ENCODE measurements at places on chromosomes 16 and 17.
A peak's percentile ranks its signal among the peaks of the same experiment; 100 is the strongest.

DNA sequence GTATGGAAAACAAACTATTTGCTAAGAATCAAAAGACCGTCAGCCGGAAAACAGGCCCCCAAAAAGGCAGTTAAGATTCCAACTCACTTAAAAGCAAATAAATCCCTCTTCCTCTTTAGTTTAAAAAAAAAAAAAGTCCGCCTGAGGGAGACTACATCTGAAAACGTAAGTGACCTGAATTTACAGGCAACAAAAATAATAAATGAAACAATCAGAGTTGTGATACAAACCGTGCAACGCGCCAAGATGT lies 1.1 kb downstream of the KANSL1 start:
- no peak for DNase-seq

DNA sequence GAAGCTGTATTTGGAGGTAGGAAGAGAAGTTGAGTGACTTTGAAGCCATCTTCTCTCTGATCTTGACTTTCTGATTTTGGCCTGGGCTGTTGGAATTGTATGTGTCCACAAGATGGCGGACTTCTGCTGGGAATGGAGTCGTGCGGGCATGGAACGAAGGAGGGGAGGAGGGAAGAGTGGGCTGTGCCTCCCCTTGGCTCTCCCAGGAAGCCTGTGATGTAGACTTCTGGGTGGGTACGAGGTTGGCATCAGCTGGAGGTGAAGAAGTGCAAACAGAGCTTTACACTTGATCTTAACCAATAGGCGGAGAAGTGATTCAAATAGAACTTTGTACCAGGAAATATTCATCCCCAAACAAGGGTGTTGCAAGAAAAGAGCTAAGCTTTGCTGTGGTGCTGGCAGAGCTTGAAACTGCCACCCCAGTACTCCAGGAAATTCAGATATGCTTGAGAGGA lies 7.4 kb upstream of the TMEM220 start:
- DNase-seq: peak; percentile 36

- no peak for DNase-seq
These were observed 7.8 kb downstream of the ODAD4 start for GRCh38 chr17:41937970-41938954.

DNA sequence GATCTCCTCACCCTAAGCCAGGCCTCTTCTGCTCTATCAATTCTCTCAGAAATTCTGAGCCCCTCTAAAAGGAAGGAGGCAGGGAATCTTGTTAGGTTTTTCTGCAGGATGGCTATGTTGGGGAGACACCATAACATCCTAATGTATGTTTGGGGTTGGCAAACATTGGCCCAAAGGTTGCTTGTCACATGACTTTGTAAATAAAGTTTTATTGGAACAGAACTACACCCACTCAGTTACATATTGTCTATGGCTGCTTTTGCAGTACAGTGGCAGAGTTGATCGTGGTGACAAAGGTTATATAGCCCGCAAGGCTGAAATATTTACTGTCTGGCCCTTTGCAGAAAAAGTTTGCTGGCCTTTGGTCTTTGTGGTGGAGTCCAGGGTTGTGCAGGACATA lies 409.4 kb downstream of the XYLT1 start:
- no peak for DNase-seq

- DNase-seq: peak; percentile 30
These were observed 4.3 kb downstream of the MT1H start for GRCh38 chr16:56673921-56674320.

GRCh38 chr16:56591377-56592060 lies 2.2 kb downstream of the MT3 start:
- DNase-seq: no peak

DNA sequence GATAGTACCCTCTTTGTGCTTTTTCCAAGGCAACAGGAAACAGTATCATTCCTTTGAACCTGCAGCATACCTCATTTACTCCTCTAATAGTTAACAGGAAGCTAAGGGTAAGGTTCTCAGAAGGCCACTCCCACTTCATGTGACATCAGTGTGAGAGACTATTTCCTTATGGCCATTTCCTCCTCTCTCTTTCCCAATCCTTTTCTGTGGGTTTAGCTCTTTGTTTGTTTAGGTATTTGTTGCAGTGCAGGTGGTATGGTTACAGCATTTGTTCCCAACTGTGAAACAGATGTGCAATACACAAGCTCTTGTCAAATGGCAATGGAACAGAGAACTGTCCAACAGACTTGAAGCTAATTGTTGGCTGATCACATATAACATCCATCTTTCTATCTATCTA lies 14.7 kb downstream of the TMC5 start:
- no peak for DNase-seq

- DNase-seq: no peak
These were observed 921 bp upstream of the LCAT start for GRCh38 chr16:67944690-67945391.

GRCh38 chr17:3271072-3271848 lies 26.9 kb downstream of the OR3A1 start:
- no peak for DNase-seq

DNA sequence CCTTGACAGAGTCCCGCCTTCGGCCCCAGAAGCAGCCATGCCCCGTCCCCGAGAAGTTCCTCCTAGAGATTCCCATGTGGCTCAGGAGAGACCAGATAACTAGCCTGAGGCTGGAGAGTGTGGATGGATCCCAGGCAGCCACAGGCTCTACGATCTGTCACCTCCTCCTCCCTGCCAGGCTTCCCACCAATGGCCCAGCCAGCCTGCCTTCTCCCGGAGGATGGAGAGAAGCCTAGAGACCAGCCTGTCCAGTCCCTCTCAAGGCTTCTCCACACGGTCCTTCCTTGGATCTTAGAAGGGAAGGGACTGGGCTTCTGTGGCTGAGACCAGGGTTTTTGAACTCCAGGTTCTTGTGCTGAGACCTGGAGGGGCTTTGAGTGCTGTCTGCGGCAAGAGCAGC lies 1.6 kb upstream of the SMTNL2 start:
- no peak for DNase-seq

GRCh38 chr17:76090517-76091129 lies 11.6 kb downstream of the ZACN start:
- no peak for DNase-seq

- no peak for DNase-seq
These were observed 346.2 kb upstream of the ASIC2 start for GRCh38 chr17:33639103-33639880.

DNA sequence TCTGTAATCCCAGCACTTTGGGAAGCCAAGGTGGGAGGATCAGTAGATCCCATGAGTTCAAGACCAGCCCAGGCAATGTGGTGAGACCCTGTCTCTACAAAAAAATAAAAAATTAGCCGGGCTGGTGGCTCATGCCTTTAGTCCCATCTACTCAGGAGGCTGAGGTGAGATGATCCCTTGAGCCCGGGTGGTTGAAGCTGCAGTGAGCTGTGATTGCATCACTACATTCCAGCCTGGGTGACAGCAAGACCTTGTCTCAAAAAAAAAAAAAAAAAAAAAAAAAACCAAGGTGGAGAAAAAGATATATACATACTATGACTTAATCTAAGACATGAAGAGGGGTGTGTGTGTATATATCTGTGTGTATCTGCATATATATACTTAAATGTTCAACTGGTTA lies 26.7 kb downstream of the BBS2 start:
- no peak for DNase-seq

DNA sequence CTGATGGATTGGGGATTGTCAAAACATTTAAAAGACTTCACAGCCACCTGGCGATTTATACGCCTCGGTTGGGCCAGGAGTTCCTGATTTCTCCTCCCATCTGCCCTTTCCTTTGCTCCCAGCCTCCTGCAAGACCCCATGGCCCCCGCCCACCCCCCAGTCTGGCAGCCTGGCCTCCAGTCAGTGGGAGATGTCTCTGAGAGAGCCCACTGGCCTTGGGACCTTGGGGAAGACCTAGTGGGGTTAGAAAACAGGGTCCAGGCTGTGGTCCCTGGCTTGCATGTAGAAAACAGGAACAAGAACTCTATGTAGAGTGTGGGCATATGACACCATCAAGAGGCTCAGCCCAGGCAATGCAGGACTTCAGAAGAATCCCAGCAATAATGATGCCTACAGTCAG lies 209.4 kb upstream of the C16orf82 start:
- DNase-seq: no peak

DNA sequence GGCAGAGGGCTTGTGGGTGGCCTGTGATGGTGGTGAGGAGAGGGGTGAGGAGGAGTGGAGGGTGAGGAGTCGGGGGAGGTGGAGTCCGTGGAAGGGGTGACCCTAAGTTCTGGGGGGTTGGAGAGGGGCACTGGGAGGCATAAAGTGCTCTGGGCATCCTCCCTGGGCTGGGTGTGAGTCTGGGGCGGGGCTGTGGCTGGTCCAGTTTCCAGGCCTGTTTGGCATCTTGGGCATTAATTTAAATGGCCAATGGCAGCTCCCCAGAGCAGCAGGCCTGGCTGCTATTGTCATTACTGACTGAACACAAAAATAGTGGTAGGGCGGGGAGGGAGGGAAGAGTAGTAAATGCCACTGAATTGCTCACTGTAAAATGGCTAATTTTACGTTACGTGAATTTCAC lies 7.7 kb upstream of the ARHGAP23 start:
- DNase-seq: no peak

DNA sequence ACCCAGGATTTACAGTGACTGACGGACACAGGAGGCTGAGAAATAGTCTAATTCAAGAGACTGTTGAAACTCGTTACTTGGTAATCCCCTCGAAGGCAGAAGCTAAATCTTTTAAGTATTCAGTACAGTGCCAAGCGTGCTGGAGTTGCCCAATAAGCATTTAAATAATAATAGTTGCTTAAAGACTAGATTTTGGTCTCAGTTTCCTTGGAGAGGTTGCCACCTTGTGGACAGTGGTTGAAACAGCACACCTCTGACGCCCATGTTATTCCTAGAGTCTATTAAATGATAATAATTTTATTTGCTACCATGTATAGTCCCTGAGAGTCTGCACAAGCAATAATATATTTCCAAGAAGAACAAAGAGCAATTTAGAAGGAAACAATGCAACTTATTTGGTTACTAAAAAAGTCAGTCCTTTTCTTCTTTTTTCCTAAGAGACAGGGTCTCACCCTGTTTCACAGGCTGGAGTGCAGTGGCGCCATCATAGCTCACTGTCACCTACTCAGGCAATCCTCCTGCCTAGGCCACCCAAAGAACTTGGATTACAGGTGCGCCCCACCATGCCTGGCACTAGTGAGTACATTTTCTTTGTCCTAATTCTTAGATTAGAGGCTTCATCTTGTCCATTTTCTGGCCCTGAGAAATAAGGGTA lies 138.0 kb upstream of the NUDT7 start:
- DNase-seq: peak; percentile 47

- peak; percentile 30 for DNase-seq
These were observed 37.4 kb downstream of the CLEC16A start for GRCh38 chr16:10981697-10982216.

DNA sequence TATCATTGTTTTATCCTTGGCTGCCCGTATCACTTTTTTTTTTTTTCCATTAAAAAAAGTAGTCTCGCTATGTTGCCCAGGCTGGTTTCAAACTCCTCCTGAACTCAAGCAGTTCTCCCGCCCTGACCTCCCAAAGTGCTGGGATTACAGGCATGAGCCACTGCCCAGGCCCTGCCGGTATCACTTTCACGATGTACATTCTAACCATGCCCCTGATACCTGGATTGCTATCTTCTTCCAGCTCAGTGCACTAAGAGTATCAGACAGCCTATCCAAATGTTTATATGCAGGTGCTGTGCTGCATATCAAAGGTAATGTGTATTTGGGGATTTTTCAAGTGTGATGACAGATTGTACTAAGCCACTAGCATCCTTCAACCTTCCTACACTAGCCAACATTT lies 14.2 kb downstream of the MOSMO start:
- DNase-seq: no peak

GRCh38 chr17:48148029-48148770 lies 40.6 kb downstream of the SNX11 start:
- no peak for DNase-seq

DNA sequence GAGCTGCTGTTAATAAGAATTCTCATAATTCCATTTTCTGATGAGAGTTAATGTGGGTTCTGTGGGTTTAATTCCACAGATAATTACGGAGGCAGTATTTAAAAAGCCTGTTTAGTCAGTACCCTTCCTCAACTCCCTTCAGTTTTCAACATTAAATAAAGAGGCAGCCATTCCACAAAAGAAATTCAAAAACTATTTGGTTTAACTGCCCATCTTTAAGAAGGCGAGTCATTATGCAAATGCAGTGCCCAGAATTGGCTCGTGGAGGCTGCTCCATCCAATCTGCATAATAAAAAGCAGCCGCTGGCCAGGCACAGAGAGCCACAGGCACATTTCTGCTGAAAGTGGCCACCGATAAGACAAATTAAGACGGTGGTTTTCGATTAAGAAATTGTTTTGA lies 194.4 kb upstream of the TOX3 start:
- DNase-seq: no peak

DNA sequence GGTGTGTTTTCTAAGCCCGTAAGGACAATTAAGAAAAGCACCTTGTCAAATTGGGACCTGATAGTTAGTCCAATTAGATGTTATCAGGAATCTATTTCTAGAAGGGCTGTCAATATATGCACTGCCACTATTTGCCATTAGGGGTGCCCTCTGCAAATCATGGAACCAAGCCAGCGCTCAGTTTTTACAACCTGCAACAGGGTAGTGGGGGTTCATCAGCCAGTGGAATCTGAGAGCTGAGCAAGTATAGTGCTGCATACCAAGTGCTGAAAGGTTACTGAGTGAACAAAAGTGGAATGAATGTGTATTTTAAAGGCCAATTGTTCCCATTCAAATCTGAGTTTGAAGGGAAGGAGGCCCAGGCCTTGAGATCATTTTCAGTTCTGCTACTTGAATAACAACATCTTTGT lies 10.4 kb downstream of the PRR11 start:
- DNase-seq: peak; percentile 34

DNA sequence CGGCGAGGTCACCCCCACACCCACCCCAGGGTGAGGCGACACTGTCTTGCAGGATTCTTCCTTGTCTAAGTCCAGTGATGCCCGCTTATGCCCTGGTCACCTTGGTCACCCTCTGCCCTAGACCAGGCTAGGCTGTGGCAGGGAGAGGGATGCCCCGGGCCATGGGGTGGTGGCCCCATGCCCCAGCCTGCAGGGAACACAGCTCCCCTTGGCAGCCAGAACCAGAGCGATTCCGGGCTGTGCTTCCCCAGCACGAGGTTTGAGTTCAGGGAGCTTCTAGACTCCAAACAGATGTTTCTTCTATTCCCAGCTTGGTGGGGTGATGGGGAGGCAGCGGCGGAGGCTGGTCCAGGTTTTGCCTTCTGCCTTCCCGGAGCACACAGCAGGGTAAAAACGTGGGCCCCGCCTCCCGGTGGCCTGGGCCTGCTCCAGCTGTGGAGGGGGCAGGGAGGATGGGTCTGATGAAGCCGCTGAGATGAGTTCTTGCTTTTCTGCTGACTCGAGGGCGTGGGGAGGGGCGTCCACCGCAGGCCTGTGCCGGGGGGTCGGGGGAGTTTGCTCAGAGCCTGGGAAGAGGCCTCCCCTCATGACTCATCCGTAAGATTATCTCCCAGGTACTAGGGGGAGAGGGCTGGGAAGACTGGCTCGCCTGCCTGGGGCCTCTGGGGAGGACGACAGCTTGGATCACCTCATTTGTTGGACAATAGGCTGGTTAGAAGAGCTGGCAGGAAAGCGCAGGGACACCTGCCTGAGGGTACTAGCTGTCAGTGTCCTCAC lies 15.4 kb downstream of the SMTNL2 start:
- DNase-seq: no peak
